Uterus (tissue), 4 donors: ENCODE measurements at places on chromosomes 11 and 22.

DNA sequence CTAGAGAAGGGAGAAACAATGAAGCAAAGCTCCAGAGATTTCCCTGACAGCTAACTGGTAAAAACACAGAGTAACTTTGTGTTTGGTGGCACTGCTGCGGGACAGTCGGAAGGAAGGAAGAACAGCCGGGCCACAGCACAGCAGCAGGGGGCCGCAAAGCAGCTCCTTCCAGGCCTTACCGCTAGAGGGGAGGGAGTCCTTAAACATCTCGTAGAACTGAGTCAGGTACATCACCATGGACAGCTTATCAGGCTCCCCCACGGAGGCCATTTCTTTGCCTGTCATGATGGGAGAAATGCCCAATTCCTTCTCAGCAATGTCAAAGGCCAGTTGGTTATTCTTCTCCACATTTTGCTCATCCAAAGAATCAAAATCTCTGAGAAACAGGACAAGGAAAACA lies 114.6 kb upstream of the BID start:
- no peak for DNase-seq

GRCh38 chr22:39501644-39502108 lies 414 bp upstream of the MIEF1 start:
- DNase-seq: no peak

- DNase-seq: no peak
Measured at GRCh38 chr11:11992257-11993212, 15.9 kb downstream of the DKK3 start.

DNA sequence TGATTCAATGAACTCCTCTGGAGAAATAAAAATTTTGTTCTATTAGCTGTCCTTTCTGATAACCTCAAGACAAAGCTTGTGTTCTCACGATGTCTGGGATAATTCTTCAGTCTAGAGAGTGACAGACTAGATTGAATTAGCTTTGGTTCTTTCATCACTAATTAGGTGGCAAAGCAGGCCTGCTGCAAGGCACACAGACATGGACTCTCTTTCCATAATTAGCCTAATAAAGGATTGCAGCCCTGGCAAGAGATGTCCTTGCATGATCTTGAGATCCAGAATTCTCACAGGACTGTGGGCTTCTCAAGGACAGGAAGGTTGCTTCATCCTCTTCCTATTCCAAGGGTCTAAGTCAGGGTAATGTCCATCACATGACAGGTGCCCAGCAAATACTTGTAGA lies 245.6 kb upstream of the ZC3H12C start:
- DNase-seq: no peak
